Epithelial cell of proximal tubule (primary cell): ENCODE measurements at places on chromosomes 7 and 10. TPM values are rescaled to one million over a fixed set of nuclear protein-coding genes. Genes with fewer than 3 reads are reported as not detected.
A peak's percentile ranks its signal among the peaks of the same experiment; 100 is the strongest.

GIMAP8 gene
- total RNA-seq = not detected in 2 replicates

PON3 gene
- total RNA-seq = not detected in 2 replicates

GRCh38 chr7:1721047-1721690 is 51.1 kb downstream of the ELFN1 start:
- peak; percentile 4 for DNase-seq

DNA sequence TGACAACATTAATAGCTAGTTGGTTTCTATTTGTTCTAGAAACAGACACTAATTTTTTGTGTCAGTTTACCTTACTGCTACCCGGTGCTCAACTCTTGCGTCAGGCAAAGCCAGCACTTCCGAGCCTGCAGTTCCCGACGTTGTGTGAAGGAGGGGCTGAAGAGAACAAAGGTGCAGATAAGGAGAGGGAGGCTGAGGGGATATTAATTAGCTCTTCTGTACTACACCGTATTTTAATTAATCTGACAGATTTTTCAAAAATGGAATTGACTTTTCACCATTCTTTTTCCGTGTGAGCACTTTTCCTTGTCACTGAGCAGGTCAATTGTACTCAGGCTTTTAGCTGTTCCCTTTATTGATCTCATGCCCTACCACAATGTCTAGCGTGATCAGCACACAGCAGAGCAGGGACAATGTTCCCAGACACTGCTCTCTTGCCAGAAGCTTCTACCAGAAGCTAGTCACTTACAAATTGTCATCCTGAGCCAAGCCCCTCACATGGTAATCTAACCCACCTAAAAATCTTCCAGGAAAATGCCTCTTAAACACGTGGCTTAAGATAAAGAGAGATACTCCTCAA is 650.5 kb upstream of the MKI67 start:
- no peak for DNase-seq
